CD4-positive, alpha-beta T cell treated with Interleukin-10 for 1 hour (primary cell): ENCODE measurements at places on chromosomes 1 and 21.
A peak's percentile ranks its signal among the peaks of the same experiment; 100 is the strongest.

DNA sequence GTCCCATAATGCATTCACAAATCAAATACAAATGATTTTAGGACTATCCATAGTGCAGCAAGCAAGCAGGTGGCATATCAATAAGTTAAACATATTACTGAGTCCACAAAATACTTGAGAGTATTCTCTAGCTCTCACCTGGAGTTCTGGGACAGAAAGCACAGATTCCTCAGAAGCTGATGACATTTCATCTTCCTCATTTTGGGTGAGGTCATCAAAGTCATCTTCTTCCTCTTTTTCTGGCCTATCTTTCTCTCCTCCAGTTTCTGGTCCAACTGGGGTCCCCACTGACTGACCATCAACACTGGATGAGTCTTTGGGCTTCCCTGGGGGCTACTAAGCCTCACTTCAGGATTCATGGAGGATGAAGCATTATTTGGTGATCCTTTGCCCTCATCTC, 38.9 kb downstream of the YY1AP1 start:
- DNase-seq: no peak

DNA sequence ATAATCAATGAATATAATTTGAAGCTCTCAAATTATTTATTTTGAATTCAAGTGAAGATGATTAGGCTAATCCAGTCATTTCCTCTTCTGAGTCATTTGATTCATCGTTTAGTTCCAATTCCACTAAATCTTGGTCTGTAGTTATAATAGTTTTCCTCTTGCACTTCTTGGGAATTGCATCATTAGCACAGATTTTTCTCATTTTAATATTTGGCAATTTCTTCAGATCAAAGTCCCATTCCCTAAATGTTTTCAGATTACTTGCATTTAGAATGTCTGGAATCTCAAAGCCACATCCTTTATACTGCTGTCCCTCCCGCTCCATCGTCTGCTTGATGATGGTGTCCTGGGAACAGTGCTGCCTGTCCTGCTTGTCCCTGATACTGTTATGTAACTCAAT, 43.5 kb downstream of the MAST2 start:
- DNase-seq: no peak

DNA sequence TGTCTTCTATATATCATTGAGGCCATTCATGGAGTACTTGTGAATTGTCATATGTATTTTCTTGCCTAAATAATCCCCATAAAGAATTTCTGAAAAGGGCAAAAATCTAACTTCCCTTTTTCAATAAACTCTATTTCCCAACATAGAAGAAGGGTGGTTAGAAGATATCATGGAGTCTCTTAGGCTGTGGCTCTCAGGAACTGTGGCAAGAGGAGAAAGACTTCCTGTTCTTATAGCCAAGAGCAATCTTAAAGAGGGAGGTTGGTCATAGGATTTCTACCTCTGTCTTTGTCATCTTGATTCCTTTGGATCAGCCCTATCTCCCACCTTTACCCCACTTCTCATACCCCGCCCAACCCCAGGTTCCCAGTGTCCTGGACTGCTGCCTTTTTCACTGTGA, 175.8 kb downstream of the TYW3 start:
- DNase-seq: no peak

GRCh38 chr1:180837020-180837419, 75.7 kb upstream of the KIAA1614 start:
- DNase-seq: no peak

- no peak for DNase-seq
Measured at GRCh38 chr1:82152356-82153271, 351.9 kb downstream of the ADGRL2 start.

DNA sequence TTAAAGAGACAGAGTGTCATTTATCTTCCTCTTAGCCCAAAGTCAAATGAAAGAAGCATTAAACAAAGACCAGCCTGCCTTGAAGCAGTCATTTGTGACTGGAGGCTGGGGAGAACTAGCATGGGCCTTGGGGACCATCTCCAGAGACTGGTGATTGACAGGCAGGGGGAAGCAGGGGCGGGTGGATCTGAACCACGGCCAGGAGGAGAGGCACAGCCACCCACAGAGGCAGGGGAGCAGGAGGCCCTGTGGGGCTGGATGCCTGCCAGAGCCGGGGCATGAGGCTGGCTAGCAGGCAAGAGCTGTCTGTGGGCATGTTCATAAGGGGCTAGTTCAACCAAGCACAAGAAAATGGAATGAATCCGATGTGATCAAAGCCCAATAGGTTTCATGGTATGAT, 73.9 kb downstream of the PLXNA2 start:
- no peak for DNase-seq

DNA sequence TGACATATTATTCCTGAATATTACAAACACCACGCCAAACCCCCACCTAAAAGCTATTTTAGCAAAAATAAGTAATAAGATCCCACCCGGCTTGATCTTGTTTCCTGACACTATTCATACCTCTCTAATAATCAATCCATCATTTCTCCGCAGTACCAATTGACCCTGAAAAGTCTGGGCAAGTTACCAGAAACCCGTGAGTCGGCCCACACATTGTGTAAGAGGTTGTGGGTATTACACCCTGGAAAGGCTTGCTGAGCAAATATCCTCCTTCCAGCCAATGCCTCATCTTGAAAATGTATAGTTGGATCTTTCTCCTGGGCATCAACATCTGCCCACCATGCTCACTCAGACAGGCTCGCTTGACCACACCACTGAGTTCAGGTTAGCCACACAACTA, 451.0 kb downstream of the TTLL7 start:
- DNase-seq: no peak

DNA sequence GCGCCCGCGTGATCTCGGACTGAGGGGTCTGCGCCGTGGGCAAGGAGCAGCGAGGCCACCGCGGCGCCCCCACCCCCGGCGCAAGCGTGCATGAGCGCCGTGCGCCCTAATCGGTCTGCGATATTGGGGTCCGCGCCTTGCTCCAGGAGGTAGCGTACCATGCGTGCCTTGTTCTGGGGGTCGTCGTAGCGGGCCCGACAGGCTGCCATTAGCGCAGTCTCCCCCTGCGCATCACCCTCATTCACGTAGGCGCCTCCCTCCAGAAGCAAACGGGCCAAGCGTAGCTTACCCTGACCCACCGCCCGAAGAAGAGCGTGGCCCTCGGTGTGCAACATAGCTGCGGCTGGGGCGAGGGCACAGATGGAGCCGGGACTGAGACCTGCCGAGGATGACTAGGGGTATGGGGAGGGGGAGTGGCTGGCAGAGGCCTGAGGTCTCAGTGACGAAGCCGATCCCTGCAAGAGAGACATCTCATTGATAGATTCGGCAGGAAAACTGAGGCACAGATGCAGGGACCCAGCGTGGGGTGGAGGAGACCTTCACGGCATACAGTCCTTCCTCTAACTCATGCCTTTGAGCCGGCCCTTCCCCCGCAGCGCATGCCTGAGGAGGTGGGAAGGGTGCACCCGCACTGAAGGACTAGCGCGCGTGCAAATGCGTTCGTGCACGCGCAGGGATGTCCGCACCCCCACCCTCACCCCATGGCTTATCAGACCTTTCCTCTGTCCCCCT, 2.8 kb downstream of the ANKRD34A start:
- DNase-seq: peak; percentile 44

DNA sequence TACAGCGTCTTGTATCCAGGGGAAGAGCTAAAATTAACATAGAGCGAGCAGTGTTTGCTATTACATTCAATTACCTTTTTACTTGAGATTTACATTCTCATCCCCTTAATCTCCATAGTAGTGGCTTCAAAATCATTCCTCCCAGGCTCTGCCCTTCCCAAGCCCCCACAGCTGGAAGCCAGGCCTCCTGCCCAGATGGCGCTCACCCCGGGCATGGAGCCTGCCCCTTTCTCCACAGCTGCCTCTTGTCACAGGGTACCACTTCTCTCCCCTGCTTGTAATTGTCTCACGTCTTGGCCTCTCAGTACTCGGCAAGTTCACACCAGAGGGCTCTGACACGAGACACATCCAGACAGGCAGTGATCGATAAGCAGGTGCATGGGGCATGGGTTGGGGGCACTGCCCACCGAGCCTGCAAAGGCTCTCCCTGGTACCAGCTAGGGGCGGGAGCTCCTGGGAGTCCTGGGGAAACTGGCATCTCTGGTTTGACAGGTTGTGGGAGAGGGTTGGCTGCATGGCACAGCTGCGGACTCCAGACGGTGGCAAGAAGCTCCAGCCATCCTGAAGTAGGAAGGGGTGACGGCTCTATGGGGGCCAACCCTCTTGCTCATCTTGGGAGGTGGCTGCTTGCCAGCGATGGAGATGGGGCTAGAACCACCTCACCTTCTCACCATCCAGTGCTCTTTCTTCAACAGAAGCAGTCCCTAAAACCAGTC, 20.1 kb downstream of the CASZ1 start:
- no peak for DNase-seq

- no peak for DNase-seq
Measured at GRCh38 chr1:43405219-43405875, 15.6 kb downstream of the SZT2 start.

GRCh38 chr1:108043707-108044106, 78.7 kb upstream of the VAV3 start:
- no peak for DNase-seq

GRCh38 chr1:70234733-70235132, 13.6 kb downstream of the SRSF11 start:
- no peak for DNase-seq

DNA sequence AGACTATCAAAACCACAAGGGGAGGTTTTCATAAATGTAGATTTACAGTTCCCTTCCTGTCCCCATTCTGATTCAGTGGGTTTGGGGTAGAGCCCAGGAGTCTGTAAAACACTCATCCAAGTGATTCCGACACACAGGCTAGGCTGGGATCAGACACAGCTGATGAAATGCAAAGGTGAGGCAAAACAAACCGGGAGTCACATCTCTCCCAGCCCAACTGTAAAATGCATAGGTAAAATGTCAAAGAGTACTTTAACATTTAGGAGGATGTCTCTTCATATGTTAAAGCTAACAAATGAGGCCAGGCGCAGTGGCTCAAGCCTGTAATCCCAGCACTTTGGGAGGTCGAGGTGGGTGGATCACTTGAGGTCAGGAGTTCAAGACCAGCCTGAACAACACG, 45.0 kb downstream of the ZNF281 start:
- DNase-seq: no peak

- DNase-seq: no peak
Measured at GRCh38 chr1:64187646-64188045, 15.8 kb upstream of the UBE2U start.

- DNase-seq: no peak
Measured at GRCh38 chr1:18145851-18146618, 38.4 kb downstream of the IGSF21 start.

- peak; percentile 84 for DNase-seq
Measured at GRCh38 chr1:110872745-110873720, at the start of gene CD53. Gene CD53, plus strand, starts transcription at chr1:110873148. Its CDS starts 18,261 bp downstream, at chr1:110891409.

DNA sequence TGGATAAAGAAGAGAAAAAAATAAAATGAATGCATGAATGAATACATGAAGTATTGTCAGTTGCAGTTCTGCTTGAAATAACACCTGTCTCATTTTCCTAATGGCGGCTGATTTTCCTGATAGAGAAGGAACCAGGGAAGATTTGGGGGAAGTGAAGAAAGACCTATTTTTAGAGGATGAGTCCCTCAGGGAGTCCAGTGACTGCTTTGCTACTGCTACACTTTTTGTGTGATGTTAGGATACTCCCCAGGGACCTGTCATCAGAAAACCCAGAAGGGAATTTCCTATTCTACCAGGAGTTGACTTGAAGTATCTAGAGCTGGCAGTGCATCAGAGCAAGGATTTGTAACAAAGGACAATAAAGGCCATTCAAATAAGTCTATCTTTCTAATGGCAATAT, 114.8 kb downstream of the MAB21L3 start:
- DNase-seq: no peak

DNA sequence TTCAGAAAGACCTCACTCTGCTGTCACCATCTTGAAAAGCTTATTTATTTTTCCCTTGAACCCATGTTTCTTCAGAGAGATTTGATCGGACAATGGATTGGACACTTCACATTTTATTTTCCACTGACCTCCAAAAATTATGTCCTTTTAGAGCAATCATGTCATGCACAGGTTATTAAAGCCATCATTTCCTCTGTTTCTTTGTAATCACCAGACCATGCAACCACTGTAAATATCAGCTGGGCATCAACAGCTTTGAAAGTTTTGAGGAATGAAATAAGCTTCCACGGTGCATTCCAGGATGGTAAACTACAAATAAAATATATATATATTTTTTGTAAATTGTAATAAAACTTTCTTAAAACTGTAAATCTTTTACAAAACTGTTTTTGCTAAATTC, 144.1 kb upstream of the ADAMTS5 start:
- DNase-seq: no peak

DNA sequence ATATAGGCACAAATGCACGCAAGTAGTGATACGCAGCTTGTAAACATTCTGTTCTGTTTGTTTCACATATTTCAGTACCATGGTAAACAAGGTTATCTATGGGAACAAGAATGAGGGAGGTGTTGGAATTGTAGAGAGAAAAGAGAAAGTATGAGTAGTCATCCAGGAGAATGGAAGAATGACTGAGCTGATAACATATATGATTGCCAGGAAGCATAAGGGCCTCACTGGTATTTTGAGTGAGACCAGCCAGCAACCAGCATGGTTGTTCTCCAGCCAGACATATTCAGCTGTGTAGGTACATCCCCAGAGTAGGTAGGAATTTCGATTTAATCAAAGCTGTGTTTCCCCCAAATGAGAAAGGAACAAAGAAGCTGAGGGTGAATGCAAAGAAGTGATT, 58.9 kb upstream of the ARTN start:
- DNase-seq: no peak

GRCh38 chr1:39491146-39491921, at the start of gene BMP8A:
Gene BMP8A, plus strand, starts transcription at chr1:39491636. Its CDS starts 356 bp downstream, at chr1:39491992.
- DNase-seq: peak; percentile 81

GRCh38 chr1:199311478-199312262, 672.8 kb downstream of the PTPRC start:
- DNase-seq: no peak

DNA sequence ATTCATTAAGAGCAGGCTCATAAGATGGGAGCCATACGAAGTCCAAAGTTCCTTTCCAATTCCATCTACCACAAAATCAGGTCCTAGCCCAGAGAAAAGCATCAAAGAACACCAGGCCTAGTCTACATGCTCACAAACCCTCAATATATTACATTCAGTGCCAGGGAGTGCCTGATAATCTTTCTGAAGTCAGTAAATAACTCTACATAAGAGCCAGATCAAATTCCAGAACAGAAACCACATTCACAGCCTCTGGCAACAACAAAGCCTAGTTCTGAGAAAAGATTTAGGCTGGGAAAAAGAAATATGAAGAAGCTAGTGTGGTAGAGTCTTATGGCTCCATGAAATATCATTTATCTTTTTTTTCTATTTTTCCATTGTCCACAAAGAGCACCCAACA, 40.5 kb upstream of the RBBP5 start:
- no peak for DNase-seq
